ENCODE measurements at places on chromosomes 7 and 10.

DNA sequence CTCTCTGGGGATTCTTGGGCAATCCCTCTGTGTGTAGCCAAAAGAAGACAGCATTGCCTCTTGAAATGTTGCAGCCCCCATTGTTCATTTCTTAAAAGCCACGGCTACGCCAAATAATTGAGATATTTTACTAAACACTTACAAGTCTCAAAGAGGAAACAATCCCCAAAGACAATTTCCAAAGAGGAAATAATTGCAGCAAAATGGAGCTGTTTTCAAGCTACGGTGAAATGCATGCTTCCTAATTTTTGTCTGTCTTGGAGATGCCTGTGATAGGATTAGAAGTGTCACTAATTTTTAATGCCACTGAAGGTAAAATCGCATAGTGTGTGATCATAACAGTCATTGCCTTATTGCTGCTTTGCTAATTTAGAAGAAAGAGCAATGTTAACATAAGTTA is 72.9 kb upstream of the NAMPT start:
- no peak for DNase-seq

GRCh38 chr7:139328375-139328774 is 12.8 kb upstream of the FMC1 start:
- DNase-seq = no peak

GRCh38 chr7:4179688-4180380 is 502.3 kb upstream of the FOXK1 start:
- no peak for DNase-seq

DNA sequence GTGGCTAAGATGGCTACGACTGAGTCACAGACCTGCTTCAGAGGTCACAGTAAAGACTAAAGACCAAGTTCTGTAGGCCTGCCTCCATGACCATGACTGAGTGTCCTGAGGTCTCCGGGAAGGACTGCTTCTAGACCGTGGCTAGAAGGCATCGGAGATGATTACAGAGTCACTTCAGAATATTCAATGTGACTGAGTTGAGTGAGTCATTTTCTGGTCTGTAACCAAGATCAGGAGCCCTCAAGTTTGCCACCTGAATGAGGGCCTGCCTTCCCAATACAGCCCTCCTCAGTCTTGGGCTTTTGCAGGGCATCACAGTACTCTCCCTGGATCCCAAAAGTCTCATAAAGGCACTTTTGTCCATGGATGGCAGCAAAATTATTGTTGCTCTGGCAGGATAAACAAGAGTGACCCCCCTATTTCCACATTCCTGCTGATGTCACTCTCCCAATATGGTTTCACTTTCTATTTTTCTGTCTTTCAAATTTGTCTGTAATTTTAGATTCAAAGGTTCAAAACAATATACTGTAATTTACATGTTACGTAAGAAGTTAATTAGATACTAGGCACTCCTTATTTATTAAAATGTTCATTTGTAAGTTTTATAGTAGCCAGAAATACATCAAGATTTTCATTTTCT is 47.7 kb upstream of the ZNF92 start:
- DNase-seq = no peak

- no peak for DNase-seq
Measured at GRCh38 chr7:27933671-27934565, 194.0 kb downstream of the TAX1BP1 start.

DNA sequence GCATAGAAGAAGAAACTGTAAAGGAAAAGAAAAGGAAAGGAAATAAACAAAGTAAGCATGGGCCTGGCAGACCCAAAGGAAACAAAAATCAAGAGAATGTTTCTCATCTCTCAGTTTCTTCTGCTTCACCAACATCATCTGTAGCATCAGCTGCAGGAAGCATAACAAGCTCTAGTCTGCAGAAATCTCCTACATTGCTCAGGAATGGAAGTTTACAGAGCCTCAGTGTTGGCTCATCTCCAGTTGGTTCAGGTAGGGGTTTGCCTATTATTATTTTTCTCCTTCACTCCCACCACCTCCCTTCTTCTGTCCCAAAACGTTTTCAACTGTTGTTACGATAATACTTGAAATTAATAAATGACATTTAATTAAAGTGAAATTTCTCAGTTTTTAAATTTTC is 139.6 kb downstream of the MLLT10 start:
- DNase-seq = no peak

DNA sequence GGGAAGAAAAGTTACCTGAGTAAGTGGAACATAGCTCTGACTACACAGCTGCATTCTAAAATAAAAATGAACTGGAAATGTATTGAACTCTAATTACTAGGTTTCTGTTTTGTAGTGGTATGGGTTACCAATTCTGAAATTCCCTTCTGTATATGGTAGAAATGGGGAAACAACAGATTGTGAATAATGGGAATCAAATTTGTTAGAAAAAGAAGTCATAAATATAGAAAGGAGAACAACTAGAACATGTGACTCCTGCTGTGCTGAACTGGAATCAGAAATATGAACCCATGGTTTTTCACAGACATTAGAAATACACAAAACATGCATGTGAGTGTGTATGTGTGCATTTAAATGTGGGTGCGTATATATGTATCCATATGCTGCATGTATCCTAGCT is 27.0 kb downstream of the MCMBP start:
- DNase-seq = no peak

- peak; percentile 56 for DNase-seq
Measured at GRCh38 chr10:74213571-74214162, 62.6 kb downstream of the ADK start.

DNA sequence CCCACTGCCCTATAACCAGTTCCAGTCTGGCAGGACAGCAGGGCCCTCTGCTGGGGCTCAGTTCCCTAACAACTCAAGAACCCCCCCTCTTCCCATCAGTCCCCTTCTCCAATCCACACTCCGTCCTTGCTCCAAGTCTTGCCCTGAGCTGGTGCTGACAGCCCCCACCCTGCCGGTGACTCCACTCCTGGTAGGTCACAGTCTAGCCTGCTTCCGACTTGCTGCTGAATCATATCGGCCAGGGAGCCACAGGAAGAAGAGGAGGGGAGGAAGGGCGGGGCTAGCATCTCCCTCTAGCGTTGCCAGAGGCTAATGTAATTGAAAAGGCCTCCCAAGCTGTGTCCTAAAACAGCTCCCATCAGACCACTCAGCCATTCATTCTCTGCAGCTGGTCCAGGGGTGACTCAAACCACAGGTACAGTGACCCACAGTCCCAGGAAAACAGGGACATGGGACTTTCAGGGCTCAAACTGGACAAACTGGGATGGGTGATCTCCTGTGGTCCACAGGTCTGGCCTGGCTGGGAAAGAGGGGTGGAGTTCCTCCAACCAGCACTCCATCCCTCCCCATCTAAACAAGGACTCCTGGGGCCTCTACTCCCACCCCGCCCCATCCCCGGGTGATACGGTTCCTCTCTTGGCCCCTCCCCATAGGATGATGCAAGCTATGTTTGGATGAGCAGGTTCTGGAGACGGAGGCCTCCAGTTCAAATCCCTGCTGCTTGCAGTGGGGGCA is 158.8 kb downstream of the SH3PXD2A start:
- peak; percentile 82 for DNase-seq

DNA sequence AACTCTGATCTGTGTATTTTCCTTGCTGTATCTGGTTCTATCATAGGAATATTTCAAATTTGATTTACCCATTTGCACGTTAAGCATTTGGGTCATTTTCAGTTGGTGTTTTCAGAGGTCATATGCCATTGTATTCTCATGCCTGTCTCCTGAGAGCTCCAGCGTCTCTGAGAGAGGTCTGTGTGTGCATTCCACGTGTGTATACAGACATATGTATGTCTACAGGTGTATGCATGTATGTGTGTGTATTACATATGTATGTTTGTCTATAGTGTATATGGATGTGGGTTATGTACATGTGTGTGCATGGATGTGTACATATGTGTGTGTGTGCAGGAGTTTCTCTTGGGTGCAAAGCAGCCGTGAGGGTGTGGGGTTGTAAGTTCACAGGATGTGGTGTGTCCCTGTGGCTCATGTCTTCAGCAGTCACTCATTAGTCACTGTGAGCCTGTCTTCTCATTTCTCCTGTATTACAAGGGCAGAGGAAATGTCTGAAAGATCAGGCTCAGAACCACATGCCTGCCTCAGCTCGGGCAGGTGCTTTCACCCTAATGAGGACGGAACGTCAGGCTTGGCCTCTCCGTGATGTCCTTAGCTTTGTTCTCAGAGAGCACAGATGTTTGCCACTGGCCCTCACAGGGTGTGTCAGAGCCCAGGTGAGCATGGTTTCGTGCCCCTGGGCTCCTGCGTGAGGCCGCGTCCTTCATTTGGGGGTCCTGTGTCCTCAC is 101.6 kb downstream of the NKX6-2 start:
- DNase-seq = peak; percentile 21

DNA sequence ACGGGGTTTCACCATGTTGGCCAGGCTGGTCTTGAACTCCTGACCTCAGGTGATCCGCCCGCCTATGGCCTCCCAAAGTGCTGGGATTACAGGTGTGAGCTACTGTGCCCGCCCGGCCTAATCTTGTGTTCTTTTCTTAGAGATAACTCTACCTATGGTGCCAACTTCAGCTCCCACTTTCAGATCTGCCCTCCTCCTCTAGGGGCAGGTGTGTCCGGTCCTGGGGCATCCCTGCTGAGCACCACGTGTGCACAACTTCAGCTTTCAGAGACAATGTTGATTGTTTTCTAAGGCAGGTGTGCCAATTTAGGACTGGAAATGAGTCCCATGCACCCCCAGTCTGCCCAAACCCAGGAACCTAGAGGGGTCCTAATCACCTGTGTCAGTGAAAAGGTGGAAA is 18.5 kb upstream of the FXYD4 start:
- no peak for DNase-seq

DNA sequence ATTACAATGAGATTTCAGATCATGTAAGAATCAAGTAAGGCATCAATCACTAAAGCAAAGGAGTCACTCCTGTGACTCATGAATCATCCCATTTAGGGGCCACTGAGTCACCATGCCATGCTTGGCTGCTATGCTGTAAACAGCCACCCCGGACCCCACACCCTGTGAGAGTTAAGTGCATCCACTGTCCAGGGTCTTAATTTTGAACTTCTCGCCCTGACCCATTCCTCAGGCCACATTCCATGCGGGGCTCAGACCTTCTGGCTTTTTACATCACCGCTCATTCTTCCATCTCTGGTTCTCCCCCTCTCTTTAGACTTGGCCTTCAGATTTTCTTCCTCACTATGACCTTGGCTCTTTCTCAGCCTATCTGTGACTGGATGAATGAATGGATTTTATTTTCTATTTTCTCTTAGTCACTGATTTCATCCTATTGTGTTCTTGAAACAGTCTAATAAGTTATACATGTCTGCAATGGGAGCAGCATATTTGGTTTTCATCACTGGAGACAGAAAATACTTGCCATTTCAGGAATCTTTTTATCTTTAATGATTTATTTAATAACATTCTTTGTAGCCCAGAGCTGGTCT is 239.6 kb downstream of the SKIDA1 start:
- DNase-seq = no peak

GRCh38 chr10:122347170-122347841 is 27.2 kb upstream of the PLEKHA1 start:
- DNase-seq = no peak

GRCh38 chr10:124160943-124161582 is 67.7 kb upstream of the CHST15 start:
- no peak for DNase-seq

- DNase-seq = no peak
Measured at GRCh38 chr10:31940839-31941653, 12.4 kb upstream of the ARHGAP12 start.

- DNase-seq = no peak
Measured at GRCh38 chr10:13822490-13822889, 235.7 kb downstream of the PRPF18 start.

DNA sequence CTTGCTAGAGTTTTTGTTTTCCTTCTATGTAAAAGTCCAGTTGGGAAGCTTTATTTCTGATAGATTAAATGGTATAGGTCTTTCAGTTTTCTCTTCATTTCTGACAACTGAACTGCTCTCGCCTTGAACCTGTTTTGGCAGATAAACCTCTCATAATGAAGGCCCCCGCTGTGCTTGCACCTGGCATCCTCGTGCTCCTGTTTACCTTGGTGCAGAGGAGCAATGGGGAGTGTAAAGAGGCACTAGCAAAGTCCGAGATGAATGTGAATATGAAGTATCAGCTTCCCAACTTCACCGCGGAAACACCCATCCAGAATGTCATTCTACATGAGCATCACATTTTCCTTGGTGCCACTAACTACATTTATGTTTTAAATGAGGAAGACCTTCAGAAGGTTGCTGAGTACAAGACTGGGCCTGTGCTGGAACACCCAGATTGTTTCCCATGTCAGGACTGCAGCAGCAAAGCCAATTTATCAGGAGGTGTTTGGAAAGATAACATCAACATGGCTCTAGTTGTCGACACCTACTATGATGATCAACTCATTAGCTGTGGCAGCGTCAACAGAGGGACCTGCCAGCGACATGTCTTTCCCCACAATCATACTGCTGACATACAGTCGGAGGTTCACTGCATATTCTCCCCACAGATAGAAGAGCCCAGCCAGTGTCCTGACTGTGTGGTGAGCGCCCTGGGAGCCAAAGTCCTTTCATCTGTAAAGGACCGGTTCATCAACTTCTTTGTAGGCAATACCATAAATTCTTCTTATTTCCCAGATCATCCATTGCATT is 27.1 kb downstream of the MET start:
- DNase-seq = no peak

GRCh38 chr10:80465451-80465835 is 11.3 kb downstream of the TSPAN14 start:
- DNase-seq = no peak

GRCh38 chr10:89080660-89081059 is 90.1 kb downstream of the FAS start:
- DNase-seq = no peak

GRCh38 chr10:120458432-120458831 is 1.4 kb downstream of the PLPP4 start:
- no peak for DNase-seq

GRCh38 chr7:100446040-100446439 is 9.7 kb upstream of the PPP1R35 start:
- no peak for DNase-seq

- DNase-seq = no peak
Measured at GRCh38 chr10:106626371-106626770, 538.1 kb downstream of the SORCS1 start.

DNA sequence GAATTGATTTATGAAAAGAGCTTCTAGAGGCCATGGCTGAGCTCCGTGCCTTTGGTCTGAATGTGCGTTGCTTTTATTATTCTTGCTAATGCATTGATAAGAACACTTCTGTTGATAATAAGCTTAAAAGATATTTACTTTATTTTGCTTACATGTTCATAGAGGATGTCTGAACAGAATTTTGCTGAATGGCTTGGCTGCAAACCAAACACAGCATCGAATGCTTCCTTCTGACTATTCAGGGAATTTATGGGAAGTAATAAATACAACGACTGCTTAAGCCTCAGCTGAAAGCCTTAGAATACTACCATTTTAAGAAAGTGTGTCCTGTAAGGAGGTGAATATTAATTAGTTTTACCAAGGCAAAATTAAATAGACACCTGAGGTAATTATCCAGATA is 643.5 kb upstream of the POT1 start:
- DNase-seq = no peak

DNA sequence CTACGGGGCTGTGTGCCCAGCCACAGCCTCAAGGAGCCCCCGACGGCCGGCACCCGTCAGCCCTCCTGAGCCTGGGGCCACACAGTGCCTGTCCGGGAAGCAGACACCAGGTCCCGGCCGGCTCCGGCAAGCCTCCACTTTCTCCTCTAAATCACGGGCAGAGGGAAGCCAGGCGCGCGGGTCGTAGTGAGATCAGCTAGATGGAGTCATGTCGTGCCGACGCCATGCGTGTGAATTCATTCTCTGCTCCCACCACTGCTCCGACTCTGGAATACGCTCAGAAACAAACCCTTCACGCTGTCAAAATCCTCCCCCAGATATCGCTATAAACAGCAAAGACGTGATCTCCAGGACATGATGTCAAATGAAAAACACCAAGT is 93.7 kb upstream of the DNAAF5 start:
- no peak for DNase-seq
